ENCODE measurements at places on chromosomes 7 and 10.

DNA sequence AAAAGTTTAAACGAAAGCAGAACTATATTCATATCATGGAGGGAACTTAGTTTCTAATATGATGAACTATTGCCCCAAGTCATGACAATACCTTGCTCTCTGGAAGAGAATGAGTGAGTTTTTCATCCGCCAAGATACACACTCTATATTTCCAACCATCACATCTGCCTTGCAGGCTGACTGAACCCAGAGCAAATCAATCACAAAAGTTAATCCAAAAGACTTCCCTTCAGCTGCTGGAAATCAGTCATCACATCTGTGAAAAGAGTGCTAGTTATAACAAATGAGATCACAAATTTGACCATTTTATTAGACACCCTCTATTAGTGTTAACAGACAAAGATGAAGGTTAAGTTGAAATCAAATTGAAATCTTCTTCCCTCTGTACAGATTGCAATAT, 261.7 kb upstream of the PRKCQ start:
- DNase-seq = no peak

GRCh38 chr7:142529591-142529990, 219.7 kb upstream of the PRSS1 start:
- DNase-seq = no peak

GRCh38 chr10:130108934-130109604, 1.6 kb downstream of the C10orf143 start:
- DNase-seq = no peak

DNA sequence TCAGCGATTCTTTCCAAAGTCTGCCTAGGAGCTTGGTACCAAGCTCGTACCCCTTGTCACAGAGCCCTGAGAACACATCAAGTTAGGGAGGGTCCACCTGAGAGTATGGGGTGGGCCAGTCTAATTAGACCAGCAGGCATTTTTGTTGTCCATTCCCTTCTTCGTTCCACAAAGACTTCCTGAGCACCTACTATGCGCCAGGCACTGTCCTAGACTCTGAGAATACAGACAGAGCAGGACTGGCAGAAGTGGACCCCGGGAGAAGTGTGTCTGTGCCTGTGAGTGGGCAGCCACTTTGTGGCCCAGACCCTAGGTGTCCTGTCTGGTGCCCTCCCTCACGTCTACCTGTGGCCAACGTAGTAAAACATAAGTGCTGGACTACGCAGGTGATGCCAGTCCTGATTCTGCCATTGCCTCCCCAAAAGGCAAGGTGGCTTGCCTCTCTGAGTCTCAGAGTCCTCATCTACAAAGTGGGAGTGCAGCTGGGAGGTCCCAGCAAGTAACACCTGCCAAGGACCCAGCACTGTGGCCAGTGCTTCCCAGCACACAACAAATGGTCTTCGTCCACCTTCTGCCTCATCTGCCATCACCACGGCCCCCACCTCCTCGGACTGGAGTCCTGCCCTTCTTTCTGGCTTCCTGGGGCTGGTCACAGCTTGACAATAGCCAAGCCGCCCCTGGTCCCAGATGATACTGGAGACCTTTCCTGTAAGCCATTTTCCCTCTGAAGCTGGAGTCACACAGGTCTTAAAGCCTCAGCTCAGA, 54.3 kb upstream of the DUSP5 start:
- DNase-seq = no peak

GRCh38 chr10:103637927-103638557, 144.5 kb downstream of the NEURL1 start:
- DNase-seq = peak; percentile 96

GRCh38 chr7:133186060-133186459, 66.8 kb upstream of the EXOC4 start:
- no peak for DNase-seq
